GM23248 (cell line): ENCODE measurements at places on chromosomes 5 and 9.
A peak's percentile ranks its signal among the peaks of the same experiment; 100 is the strongest.

- DNase-seq: no peak
Observed at GRCh38 chr9:3281399-3281798, 244.4 kb downstream of the RFX3 start.

DNA sequence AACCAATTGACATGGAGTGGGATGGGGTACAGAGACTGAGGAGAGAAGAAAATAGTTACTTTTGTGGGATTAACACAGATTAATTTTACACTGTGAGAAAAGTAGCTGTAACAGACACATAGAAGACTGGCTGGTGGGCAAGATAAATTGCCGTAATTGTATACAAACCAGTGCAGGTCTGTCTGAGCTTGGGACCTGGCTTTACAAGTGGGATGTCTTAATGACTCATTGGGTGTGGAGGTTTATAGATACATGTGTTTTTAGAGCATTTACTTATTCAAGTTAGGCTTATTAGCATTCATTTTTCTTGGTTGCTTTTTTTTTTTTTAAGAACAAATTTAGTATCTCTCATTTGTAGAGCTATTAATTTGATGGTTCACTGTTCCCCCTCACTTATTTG is 37.5 kb downstream of the SLC44A1 start:
- peak; percentile 57 for DNase-seq

GRCh38 chr5:10655161-10655971 is 91.5 kb downstream of the ANKRD33B start:
- DNase-seq: no peak

GRCh38 chr9:129414993-129415941 is 205.6 kb downstream of the C9orf50 start:
- no peak for DNase-seq

GRCh38 chr5:67286006-67286405 is 89.4 kb upstream of the CD180 start:
- no peak for DNase-seq

GRCh38 chr5:176548967-176549444 is at the start of gene CDHR2:
CDHR2 (plus strand) TSS chr5:176549342; CDS start chr5:176565353, 16,011 bp downstream.
- DNase-seq: no peak

DNA sequence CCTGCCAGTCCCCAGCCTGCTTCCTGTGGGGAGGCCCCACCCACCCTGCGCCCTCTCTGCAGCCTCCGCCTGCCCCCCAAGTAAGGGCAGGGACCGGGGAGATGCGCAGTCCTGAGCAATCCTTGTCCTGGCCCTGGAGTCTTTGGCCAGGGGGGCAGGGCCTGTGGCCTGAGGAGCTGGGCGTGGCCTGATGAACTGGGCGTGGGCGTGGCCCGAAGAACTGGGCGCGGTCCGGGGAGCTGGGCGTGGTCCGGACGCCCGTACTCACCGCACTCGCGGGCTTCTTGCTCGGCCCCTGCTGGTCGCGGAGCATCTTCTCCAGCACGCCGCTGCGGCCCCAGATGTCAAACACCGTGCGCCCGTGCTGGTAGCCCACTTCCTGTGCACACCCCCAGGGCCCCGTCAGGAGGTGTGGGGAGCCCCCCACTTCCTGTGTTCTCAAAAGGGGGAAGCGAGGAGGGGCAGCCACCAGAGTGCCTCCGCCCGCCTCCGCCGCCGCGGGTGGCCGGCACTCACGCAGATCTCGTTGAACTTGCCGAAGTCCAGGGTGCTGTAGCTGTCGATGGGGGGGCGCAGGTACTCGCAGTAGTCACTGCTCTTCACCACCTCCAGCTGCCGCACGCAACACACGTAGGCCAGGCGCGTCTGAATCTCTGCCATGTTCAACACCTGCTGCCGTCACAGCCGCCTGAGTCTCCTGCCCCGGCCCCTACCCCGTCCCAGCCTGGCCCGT is 2.7 kb upstream of the NSMF start:
- no peak for DNase-seq

DNA sequence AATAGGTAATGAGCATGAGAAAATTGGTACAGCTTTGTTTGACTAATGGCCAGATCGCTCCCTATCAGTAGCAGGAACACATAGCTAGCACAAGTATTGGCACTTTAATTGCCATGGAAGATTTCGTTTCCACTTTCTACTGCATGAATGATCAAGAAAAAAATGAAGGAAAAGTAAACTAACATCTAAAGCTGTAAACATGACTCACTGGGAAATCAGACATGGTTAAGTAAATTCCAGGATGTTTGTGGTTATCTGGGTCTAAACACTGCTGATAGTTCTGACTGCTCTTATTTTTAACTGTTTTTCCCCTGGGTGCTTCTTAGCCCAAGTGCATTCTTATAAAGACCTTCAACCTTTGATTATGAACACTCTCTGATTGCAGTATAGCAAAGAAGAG is 388.9 kb downstream of the NR2F1-AS1 start:
- peak; percentile 81 for DNase-seq

- peak; percentile 57 for DNase-seq
Observed at GRCh38 chr5:150113047-150113744, 26.8 kb upstream of the CSF1R start.

GRCh38 chr5:91474201-91474600 is 91.1 kb upstream of the ARRDC3 start:
- no peak for DNase-seq

GRCh38 chr5:57434227-57434640 is 48.4 kb downstream of the ACTBL2 start:
- DNase-seq: no peak

DNA sequence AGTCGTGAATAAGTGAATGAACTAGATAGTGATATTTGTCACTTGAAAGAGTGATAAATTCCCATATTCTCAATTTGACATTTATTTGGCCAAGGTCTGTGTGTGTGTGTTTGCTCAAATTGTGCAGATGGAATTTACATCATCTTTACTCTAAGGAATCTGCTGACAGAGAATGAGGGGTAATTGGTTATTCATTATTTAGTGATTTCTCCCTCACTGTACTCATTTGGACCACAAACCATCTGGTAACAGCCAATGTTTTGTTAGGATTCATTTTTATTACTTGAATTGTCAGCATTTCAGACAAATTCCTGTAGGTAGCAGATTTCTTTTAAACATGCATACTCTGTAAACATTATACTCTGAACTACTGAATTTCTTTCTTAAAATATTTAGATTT is 15.6 kb downstream of the VCAN start:
- DNase-seq: no peak

- peak; percentile 70 for DNase-seq
Observed at GRCh38 chr5:128228521-128228920, 145.0 kb downstream of the SLC12A2 start.

- peak; percentile 68 for DNase-seq
Observed at GRCh38 chr9:125758986-125759763, 12.0 kb downstream of the PBX3 start.

DNA sequence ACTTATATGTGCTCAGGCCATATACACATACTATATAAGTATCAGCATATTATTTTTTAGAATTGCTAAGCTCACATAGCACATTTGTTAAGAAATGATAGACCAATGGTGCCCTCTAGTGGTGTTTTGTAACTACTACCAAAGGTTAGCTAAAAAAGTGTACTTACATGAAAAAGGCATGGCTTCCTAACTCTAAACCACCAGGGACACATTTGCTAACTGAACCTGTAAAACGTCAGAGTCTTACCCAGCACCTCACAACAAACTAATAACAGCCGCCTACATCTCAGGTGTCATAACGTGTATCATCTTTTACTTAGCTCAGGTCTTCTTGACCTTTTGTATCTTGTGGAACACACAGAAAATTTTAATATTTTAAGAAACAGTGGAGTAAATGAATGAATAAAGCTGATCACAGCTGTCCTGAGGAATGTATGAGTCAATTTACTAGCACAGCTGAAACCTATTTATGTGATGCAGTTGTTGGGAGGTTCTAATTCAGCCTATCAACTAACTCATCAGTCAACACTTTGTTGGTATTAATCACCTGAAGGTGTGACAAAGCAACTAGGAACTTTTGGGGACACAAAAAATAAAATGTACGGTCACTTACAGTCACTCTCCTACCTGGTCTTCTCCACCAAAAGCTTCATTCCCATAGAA is 72.9 kb downstream of the BAAT start:
- DNase-seq: peak; percentile 83

DNA sequence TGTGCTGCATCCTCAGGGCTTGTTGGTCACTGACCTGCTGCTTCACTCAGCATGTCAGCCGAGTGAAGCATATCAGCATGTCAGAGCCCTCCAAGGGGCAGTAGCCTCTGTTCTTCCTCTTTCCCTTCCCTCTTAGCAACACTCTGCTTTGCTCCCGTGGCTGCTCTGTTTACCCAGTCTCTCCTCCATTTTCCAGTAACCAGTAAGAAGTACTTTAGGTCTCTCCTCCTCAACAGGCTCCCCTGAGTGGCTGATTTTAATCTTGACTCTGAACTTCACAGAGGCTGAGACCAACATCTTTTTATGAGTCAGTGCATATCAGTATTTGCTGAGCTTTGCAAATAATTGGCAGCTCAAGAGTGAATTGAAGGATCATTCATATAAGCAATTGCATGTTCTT is 18.6 kb upstream of the ADRB2 start:
- no peak for DNase-seq

GRCh38 chr9:114149765-114150340 is 5.5 kb upstream of the COL27A1 start:
- no peak for DNase-seq

GRCh38 chr5:81162501-81162900 is 70.6 kb upstream of the CKMT2 start:
- DNase-seq: no peak

DNA sequence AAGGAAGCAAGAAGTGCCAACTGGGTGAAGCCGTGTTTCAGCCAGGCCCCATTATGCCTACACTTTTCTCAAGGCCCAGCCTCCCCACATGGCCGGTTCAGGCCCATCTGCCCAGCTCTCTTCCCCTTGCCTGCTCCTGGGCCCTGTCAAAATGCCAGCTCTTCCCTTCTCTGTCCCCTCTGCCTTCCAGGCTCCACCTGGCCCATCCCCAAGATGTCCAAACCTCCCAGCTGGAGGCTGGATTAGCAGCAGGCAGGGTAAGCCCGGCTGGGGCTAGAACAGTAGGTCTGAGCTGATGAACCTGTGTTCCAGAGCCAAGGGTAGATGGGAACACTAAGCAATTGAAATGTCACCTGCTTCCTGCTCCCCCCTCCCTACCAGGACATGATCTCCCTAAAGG is 64.1 kb upstream of the HSPA9 start:
- no peak for DNase-seq

DNA sequence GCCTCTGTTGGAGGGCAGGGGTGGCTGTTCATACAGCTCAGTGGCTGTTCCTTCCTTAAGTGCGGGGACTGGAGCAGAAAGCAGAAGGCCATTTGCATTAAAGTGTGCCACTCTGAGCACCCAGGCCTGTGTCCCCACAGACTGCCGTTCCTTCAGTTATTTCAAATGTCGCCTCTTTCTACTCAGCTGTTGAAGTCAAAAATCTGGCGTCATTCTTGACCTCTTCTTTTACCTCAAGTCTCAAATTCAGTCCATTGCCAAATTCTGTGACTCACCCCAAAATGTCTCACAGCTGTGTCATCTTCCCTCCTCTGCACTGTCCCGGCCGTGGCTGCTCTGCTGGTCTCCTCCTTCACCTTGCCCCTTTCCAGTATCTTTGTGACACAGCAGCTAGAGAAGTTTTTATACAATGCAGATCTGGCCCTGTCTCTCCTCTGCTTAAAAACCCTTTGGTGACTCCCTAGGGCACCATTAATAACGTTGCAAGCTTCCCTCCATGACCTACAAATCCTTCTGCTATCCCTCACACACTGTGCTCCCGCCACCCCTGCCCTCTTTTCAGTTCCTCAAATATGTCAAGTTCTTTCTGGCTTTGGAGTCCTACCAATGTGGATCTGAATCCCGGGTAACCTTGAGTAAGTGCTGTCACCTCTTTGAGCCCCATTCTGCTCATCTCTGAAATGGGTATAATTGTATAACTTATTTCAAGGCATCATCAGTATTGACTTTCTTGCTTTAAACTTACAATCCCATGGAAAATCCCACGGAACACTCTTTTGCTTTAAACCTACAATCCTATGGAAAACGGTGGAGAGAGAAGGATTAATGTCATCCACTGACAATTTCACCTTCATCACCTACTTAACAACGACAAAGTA is 98.3 kb upstream of the BOD1 start:
- peak; percentile 94 for DNase-seq

- DNase-seq: peak; percentile 66
Observed at GRCh38 chr5:72841756-72842535, 25.5 kb downstream of the TNPO1 start.

GRCh38 chr5:167503926-167504720 is 787.3 kb upstream of the WWC1 start:
- no peak for DNase-seq

DNA sequence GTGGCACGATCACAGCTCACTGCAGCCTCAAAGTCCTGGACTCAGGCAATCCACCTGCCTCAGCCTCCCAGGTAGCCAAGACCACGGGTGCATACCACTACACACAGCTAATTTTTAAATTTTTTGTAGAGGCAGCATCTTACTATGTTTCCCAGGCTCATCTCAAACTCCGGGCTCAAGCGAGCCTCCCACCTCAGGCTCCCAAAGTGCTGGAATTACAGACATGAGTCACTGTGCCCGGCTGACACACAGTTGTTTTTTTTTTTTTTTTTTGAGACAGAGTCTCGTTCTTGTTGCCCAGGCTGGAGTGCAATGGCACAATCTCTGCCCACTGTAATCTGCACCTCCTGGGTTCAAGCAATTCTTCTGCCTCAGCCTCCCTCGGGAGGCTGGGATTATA is 70.1 kb upstream of the CNOT6 start:
- DNase-seq: peak; percentile 34

- DNase-seq: no peak
Observed at GRCh38 chr5:133739181-133739780, 126.9 kb upstream of the FSTL4 start.

DNA sequence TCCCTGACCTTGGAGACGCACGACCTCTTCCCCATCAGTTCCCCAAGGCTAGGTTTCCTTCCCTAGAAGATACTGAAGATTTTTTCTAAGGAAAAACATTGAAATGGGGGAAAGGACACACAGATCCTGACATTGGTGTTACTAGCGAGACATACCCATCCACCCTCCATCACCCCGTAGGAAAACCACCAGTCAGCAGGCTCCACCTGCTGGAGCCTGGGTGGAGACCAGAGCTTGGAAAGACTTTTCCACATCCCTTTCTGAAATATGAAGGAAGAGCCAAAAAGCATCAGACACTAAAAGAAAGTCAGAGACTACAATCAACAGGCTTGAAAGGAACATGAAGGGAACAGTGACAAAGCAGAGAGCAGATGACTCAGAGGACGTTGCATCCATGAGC is 638.0 kb downstream of the IRX1 start:
- DNase-seq: no peak

- peak; percentile 25 for DNase-seq
Observed at GRCh38 chr5:144567421-144567780, 396.7 kb downstream of the KCTD16 start.

- DNase-seq: no peak
Observed at GRCh38 chr5:76207120-76207519, 123.9 kb downstream of the SV2C start.

DNA sequence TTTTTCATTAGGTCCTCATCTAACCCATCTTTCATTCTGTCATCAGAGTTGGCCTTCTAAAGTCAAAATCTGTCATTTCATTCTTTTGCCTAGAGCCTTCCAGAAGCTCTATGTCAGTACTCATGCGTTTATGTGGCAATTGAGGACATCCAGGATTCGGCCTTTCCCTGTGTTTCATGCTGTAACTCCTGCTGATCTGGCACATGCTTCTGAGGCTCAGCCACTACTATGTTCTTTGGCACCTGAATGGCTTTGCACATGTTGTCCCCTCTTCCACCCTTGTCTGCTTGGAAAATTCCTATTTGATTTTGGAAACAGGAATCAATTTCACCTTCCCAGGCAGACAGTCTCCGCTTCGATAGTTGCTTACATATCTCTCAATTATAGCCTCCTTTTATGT is 84.9 kb downstream of the GDNF start:
- DNase-seq: no peak
